ENCODE measurements at places on chromosomes 6 and 20.

DNA sequence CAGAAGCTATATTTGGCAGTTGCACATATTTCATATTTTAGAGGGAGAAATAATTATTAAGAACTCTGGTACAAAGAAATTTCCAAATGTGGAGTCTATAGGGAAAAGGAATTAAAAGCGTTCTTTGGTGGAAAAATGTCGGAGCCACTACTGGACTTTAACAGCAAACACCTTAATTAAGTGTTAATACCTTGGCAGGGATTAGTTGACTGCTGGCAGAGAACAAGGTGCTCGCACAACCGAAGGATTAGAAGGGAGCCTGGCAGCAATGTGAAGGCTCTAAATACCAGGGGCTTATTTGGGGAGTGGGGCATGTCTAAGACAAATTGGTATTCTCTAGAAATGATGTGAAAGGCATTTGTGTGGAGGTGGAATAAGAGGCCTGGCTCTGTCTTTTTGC lies 98.9 kb downstream of the PAK5 start:
- DNase-seq: no peak

DNA sequence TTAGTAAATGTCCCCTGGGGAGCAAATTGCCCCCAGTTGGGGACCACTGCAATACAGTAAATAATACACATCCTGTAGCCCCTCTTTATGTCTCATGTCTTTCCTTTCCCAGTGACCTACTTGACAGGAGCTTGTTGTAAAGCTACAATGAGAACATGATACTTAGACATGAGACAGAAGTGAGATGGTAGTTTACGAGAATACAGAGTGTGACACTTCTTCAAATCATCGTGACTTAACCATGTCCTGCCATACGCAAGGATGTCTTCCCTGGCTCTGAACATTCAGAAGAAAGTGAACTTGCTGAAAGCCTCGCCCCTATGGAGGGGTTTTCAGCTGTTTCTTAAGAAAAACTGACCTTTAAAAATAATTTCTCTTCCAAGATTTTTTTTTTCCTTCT lies 101.0 kb upstream of the SPACA1 start:
- DNase-seq: no peak

DNA sequence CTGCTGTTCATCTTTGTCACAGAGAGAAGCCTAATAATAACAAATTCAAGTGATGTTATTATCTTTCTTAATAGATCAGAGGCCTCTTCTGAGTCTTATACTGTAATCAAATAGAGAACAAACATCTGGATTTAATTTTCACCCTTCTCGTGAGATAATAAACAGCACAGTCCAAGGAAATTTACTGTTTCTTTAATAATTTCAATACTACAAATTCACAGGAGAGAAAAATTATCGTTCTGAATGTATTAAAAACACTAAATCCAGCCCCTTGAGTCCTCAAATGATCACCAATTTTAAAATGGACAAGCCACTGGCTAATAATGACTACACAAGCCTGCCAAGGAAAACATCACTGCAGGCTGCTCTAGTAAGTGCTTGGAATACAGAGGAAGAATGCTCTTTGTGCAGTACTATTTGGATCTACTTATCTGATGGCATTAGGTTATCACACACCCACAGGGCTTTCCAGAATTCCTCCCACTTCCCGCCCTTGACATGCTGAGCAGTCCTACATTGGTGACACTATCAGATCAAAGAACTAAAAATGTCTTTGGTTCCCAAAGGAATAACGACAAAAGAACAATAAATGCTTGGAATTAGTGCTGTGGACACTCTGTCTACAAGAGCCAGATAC lies 38.1 kb downstream of the SYNE1 start:
- DNase-seq: no peak

- no peak for DNase-seq
These were observed 251.8 kb upstream of the PRND start for GRCh38 chr20:4469910-4470309.

DNA sequence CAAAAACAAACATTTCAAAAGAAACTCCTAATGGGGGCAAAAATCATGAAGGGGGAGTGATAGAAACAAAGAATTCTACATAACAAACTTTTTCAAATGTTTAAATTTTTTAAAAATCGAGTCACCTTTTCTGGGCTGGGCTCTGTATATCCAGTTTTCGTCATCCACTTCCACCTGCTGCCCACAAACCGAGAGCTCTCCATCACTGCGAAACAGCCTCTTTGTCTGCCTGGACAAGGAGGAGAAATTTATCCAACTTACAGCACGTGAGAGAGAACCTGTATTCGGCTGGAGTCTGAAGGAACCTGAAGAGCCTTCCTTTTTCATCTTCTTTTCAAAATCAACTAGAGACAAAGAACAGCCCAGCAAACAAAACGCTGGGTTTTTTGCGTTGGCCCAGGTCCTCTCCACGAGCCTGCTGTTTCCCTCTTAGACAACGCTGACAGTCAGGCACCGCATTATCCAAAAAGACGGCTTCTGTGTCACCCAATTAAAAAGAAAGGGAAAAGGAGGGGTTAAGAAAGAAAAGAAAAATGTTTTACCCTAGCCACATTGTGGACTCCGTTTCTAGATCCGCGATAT lies 72.4 kb upstream of the NHSL1 start:
- DNase-seq: no peak

- DNase-seq: peak; percentile 58
These were observed 109.6 kb downstream of the RTN4IP1 start for GRCh38 chr6:106519460-106520394.

- DNase-seq: no peak
These were observed 39.4 kb downstream of the TRAF3IP2 start for GRCh38 chr6:111566222-111566734.

DNA sequence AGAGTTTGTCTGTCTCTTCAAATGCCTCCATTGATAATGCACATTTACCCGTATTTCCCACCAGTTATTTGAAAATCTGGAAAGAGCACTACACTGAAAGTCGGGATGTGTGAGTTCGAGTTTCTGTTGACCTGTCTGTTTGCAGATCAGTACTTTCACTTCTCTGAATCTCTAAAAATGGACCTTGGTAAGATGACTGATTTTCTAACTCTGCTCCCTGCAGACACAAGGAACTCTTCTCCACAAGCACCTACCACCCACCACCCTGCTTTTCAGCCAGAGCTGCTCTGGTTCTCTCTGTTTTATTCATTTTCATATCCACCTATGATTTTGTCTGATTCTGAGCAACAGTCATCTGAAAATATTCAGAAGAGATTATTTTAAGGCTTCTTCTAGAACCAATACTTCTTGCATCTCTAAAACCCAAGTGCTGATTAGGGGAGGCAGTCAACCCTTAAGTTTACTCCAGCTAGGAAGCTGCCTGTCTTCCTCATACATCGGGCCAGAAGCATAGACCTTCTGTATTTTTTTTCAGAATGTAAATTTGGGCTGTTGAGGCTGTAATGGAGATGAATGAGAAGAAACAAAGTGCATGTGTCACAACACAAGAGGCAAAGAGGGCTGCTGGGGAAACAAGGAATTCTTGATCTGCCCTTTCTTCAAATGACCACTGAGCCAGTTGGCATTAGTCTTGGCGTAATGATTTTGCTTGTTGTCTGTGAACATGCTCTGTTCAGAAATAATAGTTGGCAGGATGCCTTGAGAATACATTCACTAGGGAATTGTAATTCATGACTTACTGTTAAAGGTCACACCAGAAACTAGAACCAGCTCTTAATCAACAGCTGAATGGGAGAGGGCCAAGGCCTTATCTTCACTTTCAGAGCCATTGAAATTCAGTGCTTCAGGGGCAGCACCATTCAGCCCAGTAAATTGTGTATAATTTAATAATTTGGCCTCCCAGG lies 85.4 kb upstream of the MYLIP start:
- no peak for DNase-seq

DNA sequence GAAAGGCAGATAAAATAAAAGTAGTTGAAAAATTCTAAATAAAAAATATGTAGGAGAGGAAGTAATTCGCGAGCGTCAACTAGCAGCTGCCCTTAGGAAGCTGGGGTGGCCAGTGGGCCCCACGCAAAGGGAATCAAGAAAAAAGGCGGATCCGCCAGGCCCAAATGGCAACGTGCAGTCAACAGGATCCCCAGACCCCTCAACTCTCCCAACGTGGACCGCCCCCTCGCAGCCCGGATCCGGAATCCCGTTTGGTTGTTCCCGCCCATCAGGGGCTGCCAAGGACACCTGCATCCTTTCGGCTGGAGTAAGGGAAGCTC lies 296 bp downstream of the DZANK1 start:
- no peak for DNase-seq

DNA sequence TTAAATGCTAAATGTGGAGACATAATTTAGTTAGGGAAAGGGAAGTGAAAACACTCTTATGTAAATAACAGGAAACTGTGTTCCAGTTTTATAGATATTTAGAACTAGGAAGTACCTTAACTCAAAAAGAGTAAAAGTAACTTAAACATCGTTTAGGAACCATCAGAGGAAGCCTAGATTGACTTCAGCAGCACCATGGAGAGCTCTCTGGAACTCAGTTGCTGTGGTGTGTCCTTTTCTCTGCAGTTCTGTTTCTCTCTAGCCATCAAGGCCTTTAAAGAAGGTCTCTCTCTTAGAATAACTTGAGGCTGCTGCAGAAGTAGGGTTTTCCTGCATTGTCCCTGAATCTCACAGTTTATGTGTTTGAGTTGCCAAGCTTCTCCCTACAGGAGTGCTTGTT lies 26.9 kb downstream of the CLVS2 start:
- DNase-seq: no peak

- no peak for DNase-seq
These were observed 4.6 kb upstream of the BICRAL start for GRCh38 chr6:42777126-42777822.

DNA sequence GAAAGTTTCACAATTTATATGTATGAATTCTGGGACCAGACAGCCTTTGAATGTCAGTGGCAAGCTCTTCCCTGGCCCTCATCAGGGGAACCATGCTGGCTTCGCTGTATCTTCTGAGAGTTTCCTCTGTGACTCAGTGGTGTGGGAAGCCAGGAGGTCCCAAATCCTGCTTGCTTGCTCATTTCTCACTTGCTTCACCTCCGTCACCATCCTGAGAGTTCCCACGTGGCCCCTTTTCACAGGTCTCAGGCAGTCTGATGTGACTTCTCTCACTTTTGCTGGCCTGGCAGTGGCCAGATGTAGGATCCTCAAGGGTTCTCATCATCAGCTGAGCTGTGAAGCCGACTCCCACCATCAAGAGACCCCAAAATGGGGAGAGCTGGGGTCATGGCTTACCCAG lies 28.4 kb upstream of the RIN2 start:
- DNase-seq: no peak

DNA sequence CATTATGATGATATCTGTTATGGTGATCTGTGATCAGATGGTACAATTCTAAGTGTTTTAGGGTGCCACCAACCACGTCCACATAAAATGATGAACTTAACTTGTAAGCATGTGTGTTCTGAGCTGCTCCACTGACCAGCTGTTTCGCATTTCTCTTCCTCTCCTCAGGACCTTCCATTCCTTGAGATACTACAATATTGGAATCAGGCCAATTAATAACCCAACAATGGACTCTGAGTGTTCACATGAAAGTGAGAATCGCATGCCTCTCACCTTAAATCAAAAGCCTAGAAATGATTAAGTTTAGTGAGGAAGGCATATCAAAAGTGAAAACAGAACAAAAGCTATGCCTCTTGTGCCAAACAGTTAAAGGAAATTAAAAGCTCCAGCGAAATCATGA lies 114.6 kb downstream of the MAN1A1 start:
- DNase-seq: no peak

GRCh38 chr20:11235058-11235457 lies 561.3 kb upstream of the JAG1 start:
- DNase-seq: no peak

DNA sequence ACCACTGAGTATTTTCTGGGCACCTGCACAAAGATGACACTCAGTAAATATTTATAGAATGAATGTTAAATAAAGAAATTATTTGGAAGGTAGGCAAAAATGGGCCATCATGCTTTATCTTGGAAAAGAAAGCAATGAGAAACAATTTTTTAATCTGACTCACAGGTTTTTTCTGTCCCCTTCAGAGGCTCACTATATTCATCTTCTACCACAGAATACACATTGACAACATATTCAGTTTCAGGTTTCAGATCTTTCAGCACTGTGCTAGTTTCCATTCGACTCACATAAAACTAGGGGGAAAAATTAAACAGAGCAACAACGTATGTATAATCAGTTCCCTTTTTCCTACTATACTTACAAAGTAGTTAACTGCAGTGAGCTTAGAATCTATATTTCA lies 58.3 kb downstream of the COL12A1 start:
- no peak for DNase-seq

- DNase-seq: no peak
These were observed 94.5 kb upstream of the LRFN2 start for GRCh38 chr6:40681622-40682021.

GRCh38 chr6:34525431-34526175 lies 30.5 kb downstream of the SPDEF start:
- DNase-seq: no peak

- no peak for DNase-seq
These were observed 38.6 kb downstream of the OVOL2 start for GRCh38 chr20:18019068-18019467.

DNA sequence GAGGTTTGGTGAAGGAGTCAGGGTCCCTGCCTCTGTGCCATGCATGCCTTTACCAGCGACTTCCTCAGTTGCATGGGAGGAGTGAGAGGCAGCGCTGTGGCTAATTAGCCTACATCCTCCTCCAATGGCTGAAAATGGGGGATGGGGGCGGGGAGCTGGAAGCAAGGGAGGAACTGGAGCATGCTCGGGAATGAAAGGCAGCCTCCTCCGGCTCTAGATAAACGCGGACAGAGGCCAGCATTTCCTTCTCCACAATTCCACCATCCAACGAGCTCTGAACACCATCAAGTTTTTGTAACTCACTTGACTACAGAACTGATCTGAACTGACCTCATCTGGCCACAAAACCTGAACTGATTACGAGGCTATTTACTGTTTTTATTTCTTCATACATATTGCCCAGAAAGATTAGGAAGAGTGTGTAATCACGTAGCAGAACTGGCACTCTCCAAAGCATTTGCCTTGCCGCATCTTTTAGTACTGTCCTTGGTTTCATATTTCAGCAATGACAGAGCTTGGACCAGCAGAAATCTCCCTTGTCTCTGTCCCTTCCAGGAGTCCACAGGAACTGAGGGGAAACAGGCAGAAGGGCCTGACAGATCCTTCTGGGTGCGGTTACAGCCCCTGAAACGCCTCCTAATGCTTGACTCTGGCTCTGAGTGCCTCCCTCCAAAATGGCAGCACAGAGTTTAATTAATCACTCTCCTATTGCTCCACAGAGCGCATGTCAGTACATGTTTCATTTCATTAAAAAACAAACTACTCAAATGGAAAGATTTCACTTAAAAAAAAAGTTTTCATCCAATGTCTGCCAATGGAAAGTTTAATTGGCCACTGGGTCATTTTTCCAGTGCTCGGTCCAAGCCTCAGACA lies 58.2 kb upstream of the TRAF3IP2 start:
- no peak for DNase-seq

DNA sequence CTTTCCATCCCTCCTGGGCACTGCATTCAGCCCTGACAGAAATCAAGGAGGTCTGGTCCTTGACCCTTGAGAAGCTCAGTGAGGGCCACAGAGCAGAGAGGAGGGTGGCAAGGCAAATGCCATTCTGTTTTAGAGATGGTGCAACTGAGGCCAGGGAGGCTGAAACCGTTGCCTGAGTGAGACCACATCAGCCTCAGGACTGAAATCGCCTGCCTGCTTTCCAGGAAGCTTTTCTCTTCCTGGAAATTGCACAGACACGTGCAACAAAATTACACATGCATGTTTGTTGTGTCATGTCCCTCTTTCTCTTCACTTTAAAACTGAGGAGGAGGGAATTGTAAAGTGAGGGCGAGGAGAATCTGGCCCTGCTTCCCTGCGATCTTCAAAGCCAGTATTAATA lies 113.7 kb upstream of the PDE10A start:
- no peak for DNase-seq

- DNase-seq: no peak
These were observed 10.8 kb upstream of the TBCC start for GRCh38 chr6:42756722-42757121.

- DNase-seq: no peak
These were observed 21.7 kb downstream of the TGM6 start for GRCh38 chr20:2402271-2402980.

All from T-helper 9 cell (primary cell).